CD4-positive, alpha-beta T cell treated with Interleukin-21 for 1 hour (primary cell): ENCODE measurements at places on chromosomes 11 and 22.

DNA sequence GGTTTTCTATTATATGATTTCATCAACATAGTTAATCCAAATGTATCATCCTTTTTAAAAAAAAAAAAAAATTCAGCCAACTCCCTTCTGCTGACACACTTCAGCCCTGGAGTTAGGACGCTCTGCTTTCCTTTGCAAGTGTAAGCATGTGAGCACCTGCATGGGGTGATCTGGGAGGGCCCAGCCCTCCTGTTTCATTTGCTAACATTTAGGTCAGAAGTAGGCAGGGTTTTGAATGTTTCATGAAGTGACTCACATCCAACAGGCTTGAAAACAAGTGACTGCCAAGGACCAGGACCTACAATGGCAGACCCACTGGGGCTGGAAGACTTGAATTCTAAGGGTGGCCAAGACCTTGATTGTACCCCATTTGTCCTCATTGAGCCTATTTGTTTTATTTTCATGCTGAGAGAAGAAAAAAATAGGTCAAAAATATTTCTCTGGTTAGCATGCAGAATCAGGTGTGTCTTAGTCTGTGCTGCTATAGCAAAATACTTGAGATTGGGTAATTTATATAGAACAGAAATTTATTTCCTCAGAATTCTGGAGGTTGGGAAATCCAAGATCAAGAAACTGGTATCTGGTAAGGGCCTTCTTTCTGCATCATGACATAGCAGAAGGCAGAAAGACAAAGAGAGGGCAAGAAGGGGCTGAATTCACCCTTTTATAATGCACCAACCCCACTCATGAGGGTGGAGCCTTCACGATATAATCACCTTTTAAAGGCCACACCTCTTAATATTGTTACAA is 137.6 kb downstream of the CD44 start:
- DNase-seq: peak; percentile 10

DNA sequence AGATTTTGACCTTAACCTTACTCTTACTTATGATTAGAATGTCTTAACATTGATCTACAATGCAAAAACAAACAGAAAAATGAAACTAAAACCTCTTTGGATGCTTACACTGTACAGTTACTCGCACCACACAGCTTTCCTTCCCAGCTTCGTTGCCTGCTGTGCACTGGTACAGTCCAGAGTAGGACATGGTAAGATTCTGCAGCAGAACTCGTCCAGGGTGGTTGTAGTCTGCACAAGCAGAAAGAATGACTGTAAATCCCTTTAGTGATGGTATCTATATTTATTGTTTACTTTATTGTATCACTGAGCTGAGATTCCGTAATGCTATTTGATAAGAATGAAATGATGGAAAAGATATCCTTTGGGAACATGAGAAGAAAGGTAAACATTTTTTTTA is 21.0 kb upstream of the HSPA8 start:
- DNase-seq: peak; percentile 27

DNA sequence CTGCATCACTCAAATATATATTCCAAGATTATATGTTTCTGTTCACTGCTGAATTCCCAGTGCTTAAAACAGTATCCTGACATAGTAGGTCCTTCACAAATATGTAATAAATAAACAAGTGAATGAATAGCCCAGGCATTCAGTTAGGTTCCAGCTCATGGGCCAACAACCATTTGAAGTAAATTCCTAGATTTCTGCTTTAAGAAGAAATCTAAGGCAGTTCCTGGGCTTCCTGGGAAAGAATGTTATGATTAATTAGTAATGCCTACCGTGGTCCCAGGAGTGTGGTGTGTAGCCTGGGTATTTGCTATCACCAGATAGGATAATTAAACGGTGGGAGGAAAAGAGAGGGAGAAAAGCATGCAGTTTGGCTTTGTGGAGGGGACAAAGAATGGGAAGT is 576.8 kb downstream of the SOX6 start:
- DNase-seq: no peak

DNA sequence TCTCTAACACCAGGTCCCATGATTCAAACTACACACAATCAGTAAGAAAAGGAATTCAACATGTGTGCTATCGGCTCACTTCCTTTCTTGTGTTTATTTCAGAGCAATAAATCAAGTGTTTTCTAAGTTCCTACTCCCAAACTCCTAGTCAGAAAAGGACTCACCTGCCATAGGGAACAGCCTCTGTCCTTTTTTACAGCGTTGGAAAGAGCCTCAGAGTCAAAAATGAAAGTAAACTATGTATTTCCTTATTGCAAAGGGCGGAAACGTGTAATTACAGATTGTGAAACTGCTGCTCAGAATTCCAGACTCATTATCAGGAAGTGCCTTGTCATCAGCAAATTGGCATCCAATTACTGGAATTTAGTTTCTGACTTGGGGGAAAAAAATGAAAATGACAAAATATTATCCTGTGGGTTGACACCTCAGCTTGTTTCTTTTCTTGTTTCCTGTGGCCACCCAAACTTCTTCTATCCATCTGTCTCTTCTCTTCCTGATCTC is at the start of gene CASP4:
Gene CASP4, minus strand, starts transcription at position 220 of the 501 bp plus-strand sequence. Its CDS starts 49 bp downstream, at position 171.
- peak; percentile 69 for DNase-seq

DNA sequence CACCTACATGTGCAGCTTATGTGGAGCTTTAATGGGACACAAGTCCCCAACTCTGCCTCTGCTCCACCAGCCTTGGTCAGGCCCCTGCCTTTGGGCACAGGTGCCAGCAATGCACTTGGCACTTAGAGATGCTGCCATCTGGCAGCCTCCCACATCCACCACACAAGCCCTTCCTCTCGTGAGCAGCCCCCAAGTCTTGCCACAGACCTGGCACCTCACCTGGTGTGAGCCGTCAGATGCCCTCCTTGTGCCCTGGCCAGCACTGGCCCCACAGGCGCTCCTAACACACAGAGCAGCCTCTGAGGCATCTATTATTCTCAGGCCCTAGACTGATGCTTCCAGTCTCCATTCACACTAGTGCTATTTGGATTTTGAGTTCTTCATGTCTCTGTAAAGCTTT is 24.5 kb upstream of the SERPIND1 start:
- no peak for DNase-seq

- no peak for DNase-seq
Observed at GRCh38 chr11:48103621-48104567, 112.7 kb upstream of the OR4B1 start.

GRCh38 chr22:39621826-39622225 is 51.3 kb downstream of the CACNA1I start:
- no peak for DNase-seq

DNA sequence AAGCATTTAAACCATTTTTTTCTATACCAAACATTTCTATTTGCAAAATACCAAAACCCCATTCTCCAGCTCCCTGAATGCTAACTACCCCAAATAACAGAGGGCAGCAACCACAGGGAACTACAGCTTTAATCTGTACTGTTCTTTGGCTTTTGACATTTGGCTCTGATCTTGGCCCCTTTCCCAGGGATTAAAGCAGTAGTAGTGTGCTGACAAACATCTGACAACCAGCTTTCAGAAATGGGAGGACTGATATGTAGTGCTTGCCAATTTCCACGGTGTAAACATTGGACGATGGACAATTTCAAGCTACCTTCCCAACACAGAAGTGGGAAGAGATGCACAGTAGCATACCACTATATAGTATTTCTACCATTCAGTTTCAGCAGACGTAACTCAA is 88.4 kb upstream of the TEAD1 start:
- DNase-seq: no peak

GRCh38 chr11:119509969-119510401 is 87.0 kb upstream of the THY1 start:
- peak; percentile 31 for DNase-seq

DNA sequence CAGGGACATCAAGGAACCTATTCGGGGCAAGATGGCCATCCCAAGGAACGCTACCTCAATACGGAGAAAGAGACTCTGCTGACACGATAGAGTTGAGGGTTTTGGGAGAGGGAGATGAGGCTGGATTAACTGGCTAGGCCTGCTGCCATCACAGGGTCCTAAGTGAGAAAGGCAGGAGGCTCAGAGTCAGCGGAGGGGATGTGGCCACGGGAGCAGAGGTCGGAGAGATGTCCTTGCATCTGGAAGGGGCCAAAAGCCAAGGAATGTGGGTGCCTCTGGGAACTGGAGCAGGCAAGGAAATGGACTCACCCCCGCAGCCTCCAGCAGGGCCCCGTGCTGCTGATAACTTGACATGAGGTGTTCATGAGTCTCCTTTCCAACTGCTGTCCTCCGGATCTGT is 31.0 kb upstream of the RFPL3 start:
- DNase-seq: no peak

DNA sequence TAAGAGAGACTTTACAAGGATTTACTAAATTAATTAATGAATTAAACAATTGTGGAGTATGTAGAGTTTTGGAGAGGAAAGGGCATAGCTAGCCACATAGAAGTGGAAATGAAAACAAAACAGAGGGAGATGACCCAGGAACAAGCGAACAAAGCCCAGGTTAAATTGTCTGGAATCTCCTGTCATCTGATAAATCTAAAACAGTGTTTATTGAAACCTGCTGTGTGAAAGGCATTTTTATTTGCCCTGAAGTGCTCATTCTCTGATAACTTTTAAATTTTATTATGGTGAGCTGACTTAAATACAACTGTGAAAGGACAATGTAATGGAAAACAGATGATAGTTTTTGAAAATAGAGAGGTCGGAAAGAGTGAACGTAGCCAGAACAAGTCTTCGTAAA is 682.8 kb upstream of the KIRREL3 start:
- no peak for DNase-seq

GRCh38 chr11:27697679-27698275 is 2.5 kb downstream of the BDNF start:
- DNase-seq: no peak

DNA sequence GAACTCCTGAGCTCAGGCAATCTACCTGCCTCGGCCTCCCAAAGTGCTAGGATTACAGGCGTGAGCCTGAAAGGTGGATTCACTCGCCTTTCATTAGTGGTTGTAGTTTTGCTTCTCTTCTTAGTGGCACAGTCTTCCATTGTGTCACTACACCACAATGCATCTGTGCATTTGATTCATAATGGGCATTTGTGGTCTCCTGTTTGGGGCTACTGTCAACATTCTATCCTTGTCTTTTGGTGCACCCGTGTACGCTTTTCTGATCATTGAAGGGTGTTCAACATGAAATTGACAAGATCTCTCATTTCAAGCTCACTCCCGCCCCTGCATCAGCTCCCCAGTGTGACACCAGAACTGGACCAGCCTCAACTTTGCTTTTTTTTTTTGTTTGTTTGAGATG is 2.0 kb upstream of the SYT12 start:
- no peak for DNase-seq

DNA sequence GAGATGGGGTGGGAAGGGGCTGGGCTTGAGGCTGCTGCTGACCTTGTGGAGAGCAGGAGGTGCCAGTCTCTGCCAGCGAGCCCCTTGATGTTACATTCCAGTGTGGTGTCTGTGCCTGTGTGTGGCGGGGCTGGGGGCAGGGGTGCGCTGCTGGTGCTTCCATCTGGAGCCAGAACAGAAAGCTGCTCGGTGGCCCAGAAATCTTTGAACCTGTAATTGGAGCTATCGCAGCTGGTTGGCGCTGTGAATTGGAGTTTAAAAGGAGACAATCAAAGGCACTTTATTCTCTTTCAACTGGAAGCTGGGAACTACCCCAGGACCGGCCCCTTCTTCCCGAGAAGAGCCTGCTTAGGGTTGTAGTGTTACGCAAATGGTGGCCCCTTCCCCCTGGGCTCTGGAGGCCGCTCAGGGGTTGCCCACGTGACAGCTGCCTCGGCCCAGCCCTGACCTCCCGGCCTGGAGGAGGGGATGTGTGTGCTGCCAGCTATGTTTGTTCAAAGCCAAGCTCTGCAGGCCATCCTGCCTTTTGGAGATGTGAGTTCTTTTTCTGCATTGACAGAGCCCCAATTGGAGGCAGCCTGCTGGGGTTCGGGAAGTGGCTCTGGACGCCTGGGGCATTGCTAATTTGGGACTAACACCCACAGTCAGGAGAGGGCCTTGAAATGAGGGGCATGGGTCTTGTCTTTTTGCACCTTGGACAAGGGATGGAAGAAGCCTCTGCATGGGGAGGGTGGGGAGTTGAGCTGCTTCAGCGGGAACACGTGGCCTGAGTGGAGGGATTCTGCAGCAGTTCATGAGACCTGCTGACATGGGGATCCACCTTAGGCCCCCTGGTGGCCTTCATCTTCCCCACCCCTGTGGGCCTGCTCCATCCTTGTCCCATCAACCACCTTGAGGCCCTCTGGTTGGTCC is 14.0 kb upstream of the ARSA start:
- DNase-seq: no peak

DNA sequence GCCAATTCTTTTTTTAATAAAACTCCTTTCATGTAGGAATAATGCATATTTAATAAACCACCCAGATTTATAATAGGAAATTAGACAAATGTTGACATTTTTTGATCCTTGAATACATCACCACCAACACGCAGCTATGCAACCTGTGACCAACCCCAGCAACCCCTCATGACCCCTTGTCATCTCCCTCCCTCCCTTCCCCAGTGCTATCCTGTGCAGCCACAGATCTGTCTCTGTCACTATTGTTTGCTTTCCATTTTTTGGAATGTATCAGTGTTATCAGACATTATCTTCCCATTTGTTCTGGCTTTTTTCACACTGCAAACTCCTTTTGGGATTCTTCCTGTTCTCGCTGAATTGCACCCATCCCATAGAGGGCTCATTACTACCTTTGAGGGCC is 114.1 kb downstream of the VPREB1 start:
- no peak for DNase-seq

DNA sequence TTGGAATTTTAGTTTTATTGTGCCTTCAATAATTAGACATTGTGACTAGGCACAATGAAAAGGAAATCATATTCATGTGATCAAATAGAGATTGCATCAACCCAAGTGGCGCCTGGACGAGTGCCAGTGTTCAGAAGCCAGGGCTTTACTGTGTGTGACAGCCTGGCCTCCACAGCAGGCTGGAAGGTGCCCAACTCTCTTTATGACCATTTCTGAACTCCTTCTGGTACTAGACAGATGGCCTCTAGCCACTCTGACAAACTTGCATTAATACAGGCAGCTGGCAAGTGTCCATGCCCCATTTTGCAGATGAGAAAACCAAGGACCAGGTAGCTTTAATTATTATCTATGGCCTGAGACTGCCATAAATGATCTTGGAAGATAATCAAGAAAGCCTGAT is 8.3 kb upstream of the POU2AF1 start:
- DNase-seq: no peak

DNA sequence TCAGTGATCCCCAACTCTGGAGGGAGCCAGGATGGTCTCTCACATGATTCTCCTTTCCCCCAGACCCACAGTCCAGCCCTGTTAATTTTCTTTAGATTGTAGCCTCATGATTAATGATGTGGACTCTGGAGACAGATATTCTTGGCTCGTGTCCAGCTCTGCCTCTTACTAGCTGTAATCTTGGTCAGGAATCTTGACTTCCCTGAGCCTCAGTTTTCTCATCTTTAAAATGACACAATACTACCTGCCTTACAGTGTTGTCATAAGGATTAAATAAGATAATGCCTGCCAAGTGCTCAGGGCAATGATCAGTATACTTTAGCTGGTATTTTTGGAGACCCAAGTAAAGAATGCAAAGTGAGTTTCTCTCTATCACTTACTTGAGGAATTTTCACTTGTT is 60.0 kb downstream of the SPECC1L start:
- no peak for DNase-seq

DNA sequence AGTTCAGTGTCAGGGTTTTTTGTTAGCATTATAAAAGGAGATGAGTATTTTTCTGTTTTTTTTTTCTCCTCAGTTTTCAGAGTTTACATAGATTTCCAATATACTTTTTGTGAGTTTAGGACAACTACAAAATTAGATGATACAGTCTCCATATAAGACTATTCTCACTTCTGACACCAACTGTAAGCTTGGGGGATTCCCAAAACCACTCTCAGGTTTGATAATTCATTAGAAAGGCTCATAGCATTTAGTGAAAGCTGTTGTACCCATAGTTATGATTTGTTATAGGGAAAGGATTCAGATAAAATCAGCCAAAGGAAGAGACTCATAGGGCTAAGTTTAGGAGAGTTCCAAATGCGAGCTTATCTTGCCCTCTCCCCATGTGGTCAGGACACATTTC is 24.1 kb downstream of the CUL5 start:
- no peak for DNase-seq
